ENCODE measurements at places on chromosomes 7 and 10. TPM values are rescaled to one million over a fixed set of nuclear protein-coding genes. Genes with fewer than 3 reads are reported as not detected.

LRWD1 gene
- polyA plus RNA-seq = 17.3 TPM

PAXIP1 gene
- 21.5 TPM for polyA plus RNA-seq

CHCHD3 gene
- 68.7 TPM for polyA plus RNA-seq

SPAM1 gene
- polyA plus RNA-seq = not detected

DNA sequence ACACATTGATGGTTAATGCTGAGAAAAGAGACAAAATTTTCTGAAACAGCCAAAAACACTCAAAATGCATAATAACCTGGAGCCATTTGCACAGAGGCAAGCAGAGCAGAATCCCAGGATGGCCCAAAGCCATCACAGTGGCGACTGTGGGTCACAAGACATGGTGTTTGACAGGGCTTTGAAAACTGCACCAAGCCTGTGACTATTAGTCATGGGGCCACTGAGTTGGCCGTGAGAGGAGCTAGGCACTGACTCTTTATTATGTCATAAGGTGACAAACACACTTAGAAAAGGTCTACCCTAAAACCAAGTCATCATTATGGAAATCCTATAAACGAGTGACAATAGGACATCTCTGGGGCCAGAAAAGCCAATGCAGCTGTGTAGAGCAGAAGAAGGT is 23.9 kb downstream of the DRGX start:
- DNase-seq = no peak

NPY4R2 gene
- not detected for polyA plus RNA-seq

DNA sequence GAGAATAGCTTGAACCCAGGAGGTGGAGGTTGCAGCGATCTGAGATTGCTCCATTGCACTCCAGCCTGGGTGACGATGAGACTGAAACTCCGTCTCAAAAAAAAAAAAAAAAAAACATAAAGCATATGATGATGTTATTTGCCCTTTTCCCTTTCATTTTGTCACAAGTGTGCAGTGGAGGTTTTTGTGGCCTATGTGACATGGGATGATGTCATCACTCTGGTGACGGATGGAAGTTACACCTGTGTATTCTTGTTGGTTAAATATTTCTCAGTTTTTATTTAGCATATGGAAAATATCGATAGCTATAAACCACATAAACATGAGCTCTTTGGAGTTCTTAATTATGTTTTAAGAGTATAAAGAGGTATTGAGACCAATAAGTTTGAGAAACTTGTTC is 71.8 kb upstream of the EMX2 start:
- DNase-seq = no peak

Data from renal cortex interstitium (tissue), 15 donors.